Thyroid gland (tissue), 4 donors: ENCODE measurements at places on chromosomes 6 and 20. TPM values are rescaled to one million over a fixed set of nuclear protein-coding genes. Genes with fewer than 3 reads are reported as not detected.

PRDM13 gene
- not detected for total RNA-seq

FILIP1 gene
- 5.1 TPM for total RNA-seq

PTK7 gene
- total RNA-seq = 58.9 TPM

GNL1 gene
- total RNA-seq = 39.2 TPM

MUCL3 gene
- not detected for total RNA-seq

NEURL2 gene
- total RNA-seq = 12.6 TPM

- peak; percentile 75 for DNase-seq
- peak overlapping the region; percentile 2 for H3K4me3 ChIP-seq
- H3K27ac ChIP-seq = peak overlapping the region; percentile 69
- no peaks in the 10 kb centered on the region for H3K36me3 ChIP-seq
These were observed 576 bp downstream of the MAPK13 start for GRCh38 chr6:36130667-36131510.

- H3K27me3 ChIP-seq = no peaks in the 10 kb centered on the region
- H3K4me3 ChIP-seq = no peak overlapping the region
- DNase-seq = no peak
- no peak overlapping the region for H3K27ac ChIP-seq
- H3K36me3 ChIP-seq = no peaks in the 10 kb centered on the region
- H3K4me1 ChIP-seq = no peaks in the 10 kb centered on the region
These were observed 522.1 kb upstream of the BTBD3 start for GRCh38 chr20:11395581-11395980.

DNA sequence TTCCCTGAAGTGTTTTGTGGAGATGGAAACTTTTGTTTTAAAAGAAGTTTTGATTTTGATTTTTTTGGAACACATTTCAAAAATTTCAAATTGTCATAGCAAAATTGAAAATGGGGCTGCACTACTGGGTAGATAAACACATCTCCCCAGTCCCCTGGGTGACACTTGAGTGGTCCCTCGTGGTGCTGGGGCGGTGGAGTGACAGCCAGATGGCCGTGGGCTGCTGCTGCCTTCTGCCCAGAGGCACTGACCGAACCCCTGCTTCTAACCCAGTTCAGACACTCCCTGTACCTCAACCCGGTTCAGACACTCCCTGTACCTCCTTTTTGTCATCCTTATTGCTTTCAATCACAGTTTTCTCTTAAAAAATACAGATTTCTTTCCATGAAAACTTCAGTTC, 69.9 kb upstream of the SYNJ2 start:
- no peaks in the 10 kb centered on the region for H3K27me3 ChIP-seq
- H3K36me3 ChIP-seq = peaks cover 25% of the 10 kb centered on the region
- no peaks in the 10 kb centered on the region for H3K4me1 ChIP-seq
- peak overlapping the region; percentile 29 for H3K27ac ChIP-seq
- H3K4me3 ChIP-seq = no peak overlapping the region

DNA sequence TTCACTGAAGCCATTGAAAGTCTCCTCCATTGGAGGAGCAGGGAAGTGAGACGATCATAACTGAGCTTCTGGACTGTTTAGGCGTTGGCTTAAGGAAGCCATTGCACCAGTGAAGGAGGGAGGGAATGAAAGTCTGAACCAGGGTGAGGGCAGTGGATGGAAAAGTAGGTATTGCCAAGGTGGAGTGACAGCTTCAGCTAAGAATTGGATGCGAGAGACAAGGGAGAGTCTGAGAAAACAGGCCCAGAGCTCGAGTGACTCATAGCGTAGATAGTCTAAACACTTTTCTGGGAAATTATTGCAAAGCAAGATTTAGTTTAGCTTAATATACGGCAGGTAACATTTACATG, 4.5 kb downstream of the DSP start:
- DNase-seq = no peak
- H3K4me1 ChIP-seq = peaks cover 46% of the 10 kb centered on the region
- H3K27me3 ChIP-seq = no peaks in the 10 kb centered on the region
- H3K4me3 ChIP-seq = no peak overlapping the region
- H3K27ac ChIP-seq = peak overlapping the region; percentile 75

DNA sequence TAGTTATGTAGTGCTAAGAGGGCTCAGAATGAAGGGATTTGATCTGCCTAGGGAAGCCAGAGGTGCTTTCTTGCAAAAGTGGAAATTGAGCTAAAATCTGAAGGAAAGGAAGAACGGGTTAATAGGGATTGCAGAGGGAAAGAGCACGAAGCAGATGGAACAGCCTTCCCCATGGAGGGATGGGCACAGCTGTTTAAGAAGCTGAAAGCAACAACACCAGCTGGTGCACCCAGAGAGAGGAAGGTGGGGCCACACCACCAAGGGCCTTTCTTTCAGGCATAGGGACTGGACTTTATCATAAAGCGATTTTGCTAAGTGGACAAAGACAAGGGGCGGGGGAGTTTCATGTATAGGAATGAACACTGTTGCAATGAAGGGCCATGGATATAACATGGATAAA, 65.8 kb upstream of the SNRPB2 start:
- H3K27ac ChIP-seq = no peak overlapping the region
- no peaks in the 10 kb centered on the region for H3K4me1 ChIP-seq
- H3K27me3 ChIP-seq = no peaks in the 10 kb centered on the region

- H3K27me3 ChIP-seq = no peaks in the 10 kb centered on the region
- no peaks in the 10 kb centered on the region for H3K36me3 ChIP-seq
- H3K4me3 ChIP-seq = no peak overlapping the region
- DNase-seq = no peak
These were observed 121.6 kb downstream of the ADGRB3 start for GRCh38 chr6:68756454-68757375.

DNA sequence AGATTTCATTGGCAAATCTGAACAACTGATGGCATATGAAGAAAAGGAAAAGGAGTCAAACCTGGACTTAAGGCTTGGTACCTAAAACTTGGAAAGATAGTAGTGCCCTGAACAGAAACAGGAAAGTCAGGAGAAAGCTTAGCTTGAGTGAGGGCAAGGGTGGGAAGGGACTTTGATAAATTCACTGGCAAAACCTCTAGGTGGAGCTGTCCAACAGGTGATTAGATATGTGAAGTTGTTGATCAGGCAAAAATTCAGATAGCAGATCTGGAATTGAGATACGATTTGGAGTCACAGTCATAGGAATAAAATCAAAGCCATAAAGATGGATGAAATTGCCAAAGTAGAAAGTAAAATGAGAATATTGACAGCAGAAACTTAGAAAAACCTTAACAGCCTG, 16.1 kb upstream of the ZNF292 start:
- no peaks in the 10 kb centered on the region for H3K27me3 ChIP-seq
- no peak overlapping the region for H3K27ac ChIP-seq
- no peak overlapping the region for H3K4me3 ChIP-seq
- no peaks in the 10 kb centered on the region for H3K4me1 ChIP-seq
- no peak for DNase-seq

GRCh38 chr6:79671600-79672266, 40.6 kb downstream of the SH3BGRL2 start:
- H3K4me1 ChIP-seq = peaks cover 57% of the 10 kb centered on the region
- no peaks in the 10 kb centered on the region for H3K36me3 ChIP-seq
- H3K4me3 ChIP-seq = no peak overlapping the region
- DNase-seq = peak; percentile 94
- H3K27ac ChIP-seq = peak overlapping the region; percentile 86

- H3K4me1 ChIP-seq = peaks cover 28% of the 10 kb centered on the region
- DNase-seq = no peak
- H3K27me3 ChIP-seq = no peaks in the 10 kb centered on the region
These were observed 1.7 kb downstream of the STXBP5 start for GRCh38 chr6:147205690-147206600.

GRCh38 chr6:13277231-13277630, 51.1 kb downstream of the TBC1D7 start:
- no peaks in the 10 kb centered on the region for H3K4me1 ChIP-seq
- H3K27me3 ChIP-seq = no peaks in the 10 kb centered on the region
- no peaks in the 10 kb centered on the region for H3K36me3 ChIP-seq
- no peak overlapping the region for H3K27ac ChIP-seq
- H3K4me3 ChIP-seq = no peak overlapping the region

GRCh38 chr20:20549704-20550103, 162.7 kb downstream of the RALGAPA2 start:
- no peak overlapping the region for H3K27ac ChIP-seq
- DNase-seq = no peak
- H3K36me3 ChIP-seq = peaks cover 4% of the 10 kb centered on the region
